ENCODE measurements at places on chromosomes 2 and 18.

- DNase-seq, result no peak
Observed at GRCh38 chr18:35577045-35577848, 4.3 kb upstream of the GALNT1 start.

- no peak for DNase-seq
Observed at GRCh38 chr2:257429-257828, 6.4 kb downstream of the SH3YL1 start.

DNA sequence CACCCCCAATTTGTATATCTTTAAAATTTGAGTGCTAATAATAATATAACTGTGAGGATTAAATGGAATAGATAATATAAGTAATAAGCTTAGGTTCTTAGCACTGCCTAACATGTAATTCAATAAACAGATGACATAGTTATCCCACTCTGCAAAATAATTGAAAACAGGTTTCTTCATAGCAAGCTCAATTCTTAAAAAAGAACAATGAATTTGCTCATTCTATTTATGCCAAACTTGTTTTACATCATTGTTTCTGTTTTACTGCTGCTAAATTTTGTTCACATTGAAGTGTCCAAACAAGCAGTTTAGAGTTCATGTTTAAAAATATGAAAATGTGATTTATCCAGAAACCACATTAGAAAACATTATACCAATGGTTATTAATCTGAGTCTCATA is 217.0 kb downstream of the MBD5 start:
- no peak for DNase-seq

GRCh38 chr2:85748985-85749875 is 4.6 kb upstream of the ATOH8 start:
- peak; percentile 62 for DNase-seq

GRCh38 chr2:231918501-231919330 is 7.5 kb downstream of the NPPC start:
- DNase-seq, result peak; percentile 26

DNA sequence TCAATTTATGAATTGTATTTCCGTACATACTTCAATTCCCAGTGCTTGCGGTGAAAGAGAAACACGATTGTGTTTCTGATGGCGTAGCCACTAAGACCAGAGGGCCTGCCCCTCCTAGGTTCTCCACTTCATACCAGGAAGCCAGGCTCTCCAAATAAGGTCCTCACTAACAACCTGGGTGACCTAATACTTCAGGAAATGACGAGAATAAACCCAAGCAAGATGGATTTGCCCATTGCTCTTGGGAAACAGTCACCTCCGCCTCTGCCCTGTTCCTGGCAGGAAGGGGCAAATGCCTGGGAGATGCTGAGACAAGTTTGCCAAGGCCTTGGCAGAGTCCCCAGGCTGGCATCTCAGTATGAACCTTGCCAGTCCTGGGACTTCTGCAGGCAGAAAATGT is 41.8 kb downstream of the TTC32 start:
- DNase-seq, result peak; percentile 71

GRCh38 chr2:18123211-18123570 is 244.7 kb downstream of the KCNS3 start:
- DNase-seq, result no peak

GRCh38 chr2:110852051-110852450 is 119.7 kb downstream of the ACOXL start:
- DNase-seq, result no peak

DNA sequence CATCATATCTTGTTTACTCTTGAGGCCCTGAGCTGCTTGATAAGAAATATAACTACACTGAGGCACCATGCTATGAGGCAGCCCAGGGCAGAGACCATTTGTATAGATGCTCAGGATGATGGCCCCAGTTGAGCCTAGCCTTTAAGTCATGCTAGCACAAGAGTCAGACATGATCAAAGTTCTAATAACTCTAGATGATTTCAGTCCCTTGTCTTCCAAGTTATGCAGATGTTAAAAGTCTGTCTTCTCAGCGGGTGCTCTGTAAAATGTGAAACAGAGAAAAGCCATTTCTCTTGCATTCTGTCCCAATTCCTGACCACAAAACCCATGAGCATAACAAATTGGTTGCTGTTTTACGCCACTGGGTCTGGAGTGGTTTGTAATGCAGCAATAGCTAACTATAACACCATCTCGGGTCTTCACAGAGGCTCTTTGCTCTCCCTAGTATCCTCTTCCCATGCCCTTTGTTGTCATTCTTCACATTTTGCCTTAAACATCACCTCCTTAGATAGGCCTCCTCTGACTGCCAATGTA is 49.6 kb downstream of the NXPH2 start:
- no peak for DNase-seq

GRCh38 chr2:43269074-43269572 is 42.7 kb upstream of the ZFP36L2 start:
- DNase-seq, result peak; percentile 94

Data from Right ventricle myocardium superior (tissue), 1 donor.